ENCODE measurements at places on chromosomes 7 and 10. TPM values are rescaled to one million over a fixed set of nuclear protein-coding genes. Genes with fewer than 3 reads are reported as not detected.

DNA sequence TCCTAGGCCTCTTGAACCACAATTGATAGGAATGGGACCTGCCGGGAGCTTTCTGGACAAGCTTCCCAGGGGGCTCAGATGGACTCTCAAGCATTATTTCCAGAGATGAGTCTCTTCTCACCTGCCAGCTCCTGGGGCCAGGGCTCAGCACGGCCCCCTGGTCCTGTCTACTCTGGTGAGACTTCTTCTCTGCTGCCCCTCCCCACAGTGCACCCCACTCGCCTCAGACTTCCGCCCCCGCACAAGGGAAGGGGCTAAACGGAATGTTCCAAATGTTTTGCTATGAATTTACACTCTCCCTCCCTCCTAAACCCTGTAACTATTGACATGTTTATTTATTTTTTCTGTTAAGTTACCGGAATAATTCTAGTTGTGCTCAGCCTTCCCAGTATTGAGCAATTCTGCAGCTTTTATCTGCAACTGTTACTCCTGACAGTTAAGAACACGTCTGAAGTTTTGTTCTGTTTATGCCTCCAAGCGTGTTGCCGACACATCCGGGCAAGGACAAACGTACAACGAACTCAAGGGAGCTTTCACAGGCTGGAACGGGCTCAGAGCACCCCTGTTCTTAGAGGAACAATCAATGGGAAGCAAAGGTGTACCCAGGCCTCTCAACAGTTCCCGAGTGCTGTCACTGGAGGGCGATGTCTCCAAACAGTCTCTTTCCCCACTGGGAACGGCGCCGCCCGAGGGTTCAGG is 55.2 kb downstream of the FHIP2A start:
- no peaks in the 10 kb centered on the region for H3K27me3 ChIP-seq
- no peak overlapping the region for H3K27ac ChIP-seq
- H3K36me3 ChIP-seq: no peaks in the 10 kb centered on the region
- H3K4me3 ChIP-seq: no peak overlapping the region

DNA sequence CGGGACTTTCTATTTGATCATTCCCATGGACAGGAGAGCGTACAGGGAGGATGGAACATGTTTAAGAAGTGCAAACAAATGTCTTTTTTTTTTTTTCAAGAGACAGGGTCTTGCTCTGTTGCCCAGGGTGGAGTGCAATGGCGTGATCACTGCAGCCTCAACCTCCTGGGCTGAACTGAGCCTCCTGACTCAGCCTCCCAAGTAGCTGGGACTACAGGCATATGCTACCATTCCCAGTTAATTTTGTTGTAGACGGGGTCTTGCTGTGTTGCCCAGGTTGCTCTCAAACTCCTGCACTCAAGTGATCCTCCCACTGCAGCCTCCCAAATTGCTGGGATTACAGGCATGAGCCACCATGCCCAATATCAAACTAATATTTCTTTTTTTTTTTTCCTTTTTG is 40.5 kb downstream of the SPDYE5 start:
- no peaks in the 10 kb centered on the region for H3K36me3 ChIP-seq
- H3K27me3 ChIP-seq: no peaks in the 10 kb centered on the region
- no peak overlapping the region for H3K4me3 ChIP-seq
- no peaks in the 10 kb centered on the region for H3K4me1 ChIP-seq
- DNase-seq: no peak

DNA sequence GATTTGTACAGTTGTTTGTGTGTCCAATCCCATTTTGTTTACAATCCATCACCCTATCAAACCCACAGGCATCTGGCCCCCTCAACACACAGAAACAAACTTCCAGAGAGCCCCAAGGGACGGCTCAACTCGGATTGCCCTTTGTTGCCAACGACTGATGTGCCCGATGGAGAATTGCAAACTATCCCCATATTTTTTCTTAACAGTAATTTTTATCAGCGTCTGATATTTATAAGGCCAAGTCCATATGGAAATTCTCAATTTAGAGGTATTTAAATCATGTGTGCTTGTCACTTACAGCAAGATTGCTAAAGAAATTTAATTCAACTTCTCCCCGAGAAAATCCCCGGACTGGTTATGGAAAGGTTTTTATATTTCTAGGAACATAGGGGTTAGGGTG is 113.9 kb upstream of the NPS start:
- no peaks in the 10 kb centered on the region for H3K36me3 ChIP-seq
- no peaks in the 10 kb centered on the region for H3K27me3 ChIP-seq

DNA sequence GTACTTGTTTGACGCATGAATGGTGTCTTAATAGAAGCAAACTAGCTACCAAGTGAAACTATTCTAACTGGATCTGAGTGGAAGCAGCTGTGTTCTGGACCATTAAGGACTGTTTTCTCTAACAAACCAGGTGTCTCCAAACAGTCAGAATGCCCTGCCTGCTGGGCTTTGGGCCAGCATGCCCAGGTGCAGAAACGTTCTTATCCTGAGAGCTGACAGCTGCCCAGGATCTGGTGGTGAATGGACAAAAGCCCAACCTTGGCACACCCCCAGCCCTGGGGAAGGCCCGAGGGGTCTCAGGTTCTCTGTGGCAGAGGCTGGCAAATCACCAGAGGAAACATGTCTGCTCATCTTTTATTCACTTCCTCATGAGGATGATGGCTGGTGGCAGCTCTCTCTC is 48.2 kb upstream of the LAMB4 start:
- H3K4me1 ChIP-seq: no peaks in the 10 kb centered on the region
- no peak for DNase-seq
- H3K36me3 ChIP-seq: no peaks in the 10 kb centered on the region

DNA sequence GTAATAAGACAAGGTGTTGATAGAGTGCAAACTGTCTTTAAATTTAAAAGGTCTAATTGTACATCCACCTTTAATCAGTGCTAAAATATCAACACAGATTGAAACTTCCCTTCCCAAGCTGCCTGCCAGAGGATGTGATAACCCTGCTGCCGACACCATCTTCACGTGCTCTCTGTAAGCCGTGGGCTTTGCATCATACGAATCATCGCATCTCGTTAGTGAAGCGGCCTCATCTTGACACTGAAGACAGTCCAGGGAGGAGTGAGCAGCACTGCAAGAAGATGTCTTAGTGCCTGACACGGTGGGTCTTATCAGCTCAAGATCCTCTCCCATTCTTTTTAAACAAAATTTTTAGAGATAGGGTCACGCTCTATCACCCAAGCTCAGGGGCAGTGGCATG is 518.8 kb downstream of the PTPRN2 start:
- no peak overlapping the region for H3K4me3 ChIP-seq
- H3K4me1 ChIP-seq: no peaks in the 10 kb centered on the region
- H3K36me3 ChIP-seq: no peaks in the 10 kb centered on the region
- H3K27ac ChIP-seq: no peak overlapping the region

- H3K4me1 ChIP-seq: peaks cover 1% of the 10 kb centered on the region
- no peak overlapping the region for H3K4me3 ChIP-seq
- H3K27me3 ChIP-seq: no peaks in the 10 kb centered on the region
- DNase-seq: no peak
- H3K27ac ChIP-seq: no peak overlapping the region
Measured at GRCh38 chr10:128929767-128930166, 537.3 kb upstream of the MGMT start.

DNA sequence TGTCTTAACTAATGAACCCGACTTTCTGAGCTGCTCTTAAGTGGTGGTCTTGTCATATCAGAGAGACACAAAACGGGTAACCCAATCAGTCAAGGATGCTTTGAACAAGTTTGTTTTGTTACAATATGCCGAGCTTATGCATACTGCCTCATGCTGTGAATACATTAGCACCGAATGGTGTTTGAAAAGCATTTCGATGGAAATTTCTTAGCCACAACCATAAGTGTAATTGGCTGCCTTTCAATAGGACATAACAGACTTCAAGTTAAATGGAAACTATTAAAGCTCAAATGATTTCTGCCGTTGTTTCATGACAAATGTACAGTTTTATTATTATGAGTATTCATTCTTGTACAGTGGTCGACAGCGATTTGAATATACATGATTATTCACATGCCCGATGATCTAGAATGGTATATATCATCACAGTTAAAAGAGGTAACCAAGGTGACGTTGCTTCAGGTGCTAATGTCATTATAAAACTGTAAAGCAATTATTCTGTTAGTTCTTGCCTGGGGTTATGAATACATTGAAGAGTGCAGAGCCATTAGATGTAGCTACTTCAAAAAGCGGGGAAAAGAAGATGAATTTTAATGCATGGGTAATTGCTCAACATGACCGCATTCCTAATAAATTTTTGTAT is 118.8 kb downstream of the EBF3 start:
- no peaks in the 10 kb centered on the region for H3K4me1 ChIP-seq
- no peak overlapping the region for H3K27ac ChIP-seq
- H3K27me3 ChIP-seq: no peaks in the 10 kb centered on the region
- no peaks in the 10 kb centered on the region for H3K36me3 ChIP-seq
- H3K4me3 ChIP-seq: no peak overlapping the region
- DNase-seq: no peak

DNA sequence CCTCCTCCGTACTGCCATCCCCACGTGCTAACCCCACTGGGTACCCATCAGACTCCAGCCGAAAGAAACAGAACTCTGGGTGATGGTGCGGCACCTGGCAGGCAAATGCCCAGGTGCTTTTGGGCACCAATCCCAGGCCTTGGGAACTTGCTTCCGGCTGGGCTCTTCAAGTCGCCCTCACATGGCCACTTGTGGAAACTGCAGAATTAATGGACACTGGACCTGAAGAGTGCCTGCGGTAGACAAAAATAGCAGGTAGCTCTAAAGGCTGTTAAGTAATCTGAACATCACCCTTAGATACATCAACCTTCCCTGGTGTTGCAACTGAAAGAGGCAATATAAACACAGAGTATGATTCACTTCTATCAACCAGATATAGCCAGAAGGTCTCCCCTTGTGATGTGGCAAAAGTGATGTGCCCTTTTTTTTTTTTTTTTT is 644.4 kb downstream of the GRM8 start:
- H3K27ac ChIP-seq: no peak overlapping the region
- no peak overlapping the region for H3K4me3 ChIP-seq
- H3K27me3 ChIP-seq: no peaks in the 10 kb centered on the region
- no peaks in the 10 kb centered on the region for H3K4me1 ChIP-seq

- H3K27ac ChIP-seq: no peak overlapping the region
- no peak for DNase-seq
- H3K4me1 ChIP-seq: no peaks in the 10 kb centered on the region
- no peaks in the 10 kb centered on the region for H3K36me3 ChIP-seq
Measured at GRCh38 chr10:56722912-56723311, 361.9 kb upstream of the ZWINT start.

GRCh38 chr7:148155826-148156225 is 434.7 kb upstream of the C7orf33 start:
- H3K4me3 ChIP-seq: no peak overlapping the region
- DNase-seq: no peak
- H3K36me3 ChIP-seq: no peaks in the 10 kb centered on the region
- peaks cover 5% of the 10 kb centered on the region for H3K4me1 ChIP-seq

The IRF5 gene
- total RNA-seq: 2.2 TPM

The KEL gene
- total RNA-seq: 2.5 TPM

The STEAP4 gene
- total RNA-seq: 10.4 TPM

The TRIM74 gene
- total RNA-seq: 0.30 TPM
